ENCODE measurements at places on chromosomes 6 and 20. TPM values are rescaled to one million over a fixed set of nuclear protein-coding genes. Genes with fewer than 3 reads are reported as not detected.
A peak's percentile ranks its signal among the peaks of the same experiment; 100 is the strongest.

DNA sequence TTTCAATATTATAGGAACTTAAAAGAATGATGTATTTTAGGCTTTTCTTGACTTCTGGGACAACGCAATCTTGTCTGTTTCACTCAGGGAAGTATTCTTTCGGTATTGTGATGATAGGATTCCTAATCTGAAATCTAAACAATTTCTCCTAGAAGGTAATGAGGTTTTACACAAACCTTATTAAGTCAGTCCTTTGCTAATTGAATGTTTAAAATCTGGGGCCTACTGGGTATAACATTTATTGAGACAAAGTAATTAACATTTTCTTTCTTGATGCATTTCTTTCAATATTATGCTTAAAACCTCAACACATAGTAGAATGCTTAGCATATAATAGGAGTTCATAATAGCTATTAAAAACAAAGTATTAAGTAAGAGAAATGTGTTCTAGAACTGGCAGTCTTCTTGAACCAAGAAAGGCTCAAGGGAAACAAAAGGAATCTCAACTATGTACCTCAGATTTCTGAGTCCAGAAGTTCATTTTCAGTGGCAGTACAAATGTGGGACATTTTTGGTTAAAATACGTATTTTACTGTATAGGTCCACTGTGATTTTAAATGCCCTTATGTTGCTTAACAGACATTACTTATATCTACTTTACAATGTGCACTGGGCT is 121.4 kb upstream of the BMP2 start:
- no peak for DNase-seq

DNA sequence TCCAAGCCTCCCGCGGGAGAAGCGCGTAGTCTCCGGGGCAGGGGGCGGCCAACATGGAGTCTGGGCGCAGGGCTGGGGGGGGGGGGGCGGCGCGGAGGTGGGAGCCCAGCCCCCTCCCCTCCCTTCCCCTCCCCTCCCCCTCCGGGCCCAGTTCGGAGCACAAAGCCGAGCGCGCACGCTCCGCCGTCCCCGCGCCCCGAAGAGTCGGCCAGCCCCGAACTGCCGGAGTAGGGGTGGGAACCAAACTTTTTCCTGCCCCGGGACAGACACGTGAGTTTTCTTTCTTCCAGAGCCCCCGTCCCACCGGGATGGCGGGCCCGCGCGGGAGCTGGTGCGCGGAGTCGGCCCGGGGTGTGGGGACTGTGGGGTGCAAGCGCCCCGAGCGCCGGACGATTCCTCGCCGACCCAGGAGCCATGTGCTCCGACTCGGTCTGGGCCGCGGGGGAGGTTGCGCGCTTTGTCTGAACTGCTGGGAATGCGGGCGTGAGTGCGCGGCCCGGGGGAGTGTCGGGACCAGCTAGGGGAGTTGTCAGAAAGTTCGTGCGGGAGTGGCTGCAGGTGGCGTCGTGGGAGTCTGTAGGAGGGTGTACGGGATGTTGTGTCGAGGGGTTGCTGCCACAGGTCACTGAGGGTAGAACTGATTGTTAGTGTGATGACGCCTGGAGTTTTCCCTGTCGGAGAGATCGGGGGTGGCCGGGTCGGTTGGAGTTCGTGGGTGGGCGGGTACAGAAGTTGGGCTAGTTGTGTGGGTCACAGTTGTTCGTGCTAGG is 1.2 kb downstream of the TGIF2 start:
- peak; percentile 40 for DNase-seq

- no peak for DNase-seq
Observed at GRCh38 chr6:89013438-89013837, 50.0 kb upstream of the RNGTT start.

DNA sequence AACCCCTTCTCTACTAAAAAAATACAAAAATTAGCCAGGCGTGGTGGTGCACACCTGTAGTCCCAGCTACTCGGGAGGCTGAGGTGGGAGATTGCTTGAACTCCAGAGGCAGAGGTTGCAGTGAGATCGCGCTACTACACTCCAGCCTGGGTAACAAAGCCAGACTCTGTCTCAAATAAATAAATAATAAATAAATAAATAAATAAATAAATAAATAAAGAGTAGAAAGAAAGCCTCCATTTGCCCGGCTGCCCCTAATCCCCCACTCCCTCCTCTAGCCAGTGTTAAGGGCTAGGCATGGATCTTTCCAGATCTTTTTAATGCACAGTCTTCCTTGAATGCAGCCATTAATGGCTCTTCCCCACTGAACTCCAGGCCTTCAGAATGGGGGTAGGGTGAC is 3.2 kb downstream of the PNPLA1 start:
- DNase-seq = no peak

DNA sequence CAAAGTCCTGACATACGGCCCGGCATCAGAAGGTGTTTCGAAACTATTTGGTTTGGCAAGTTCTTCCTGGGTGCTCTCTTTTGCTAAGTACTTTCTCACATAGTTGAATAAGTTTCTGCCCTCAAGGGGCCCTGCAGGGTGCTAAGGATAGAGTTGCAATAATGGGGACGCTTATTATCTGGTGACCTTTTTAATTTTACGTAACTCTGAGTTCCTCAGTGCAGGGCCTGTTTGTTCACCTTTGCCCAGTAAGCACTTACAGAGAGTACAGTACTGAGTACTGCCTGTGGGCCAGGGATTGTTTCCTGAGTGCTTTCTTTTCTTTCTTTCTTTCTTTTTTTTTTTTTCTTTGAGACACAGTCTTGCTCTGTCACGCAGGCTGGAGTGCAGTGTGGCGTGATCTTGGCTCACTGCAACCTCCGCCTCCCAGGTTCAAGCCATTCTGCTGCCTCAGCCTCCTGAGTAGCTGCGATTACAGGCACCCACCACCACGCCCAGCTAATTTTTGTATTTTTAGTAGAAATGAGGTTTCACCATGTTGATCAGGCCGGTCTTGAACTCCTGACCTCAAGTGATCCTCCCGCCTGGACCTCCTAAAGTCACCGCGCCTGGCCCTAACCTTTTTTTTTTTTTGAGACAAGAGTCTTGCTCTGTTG is 4.5 kb upstream of the PXMP4 start:
- no peak for DNase-seq

DNA sequence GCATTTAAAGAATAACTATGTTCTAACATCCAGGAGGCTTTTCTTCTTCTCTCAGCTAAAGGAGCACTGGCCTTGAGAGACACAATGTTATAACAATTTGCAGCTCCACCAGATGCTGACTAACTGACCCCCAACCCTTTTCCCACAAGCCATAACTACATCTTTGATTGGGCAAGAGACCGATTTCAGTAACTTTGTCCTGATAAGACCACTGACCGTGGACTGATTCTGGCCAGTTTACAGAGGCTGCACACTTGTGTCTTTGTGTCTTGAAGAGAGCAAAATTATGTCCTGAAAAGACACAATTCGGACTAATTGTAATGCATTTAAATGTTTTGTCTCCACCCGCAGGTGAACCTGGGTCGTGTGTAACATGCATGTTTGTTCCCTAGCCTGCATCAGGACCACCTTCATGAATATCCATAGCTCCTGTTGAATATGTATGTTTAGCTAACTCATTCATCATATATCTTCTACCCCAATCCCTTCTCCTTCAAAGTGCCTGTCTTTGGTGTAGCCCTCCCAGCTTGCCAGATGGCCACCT is 22.3 kb downstream of the ABRACL start:
- no peak for DNase-seq

DNA sequence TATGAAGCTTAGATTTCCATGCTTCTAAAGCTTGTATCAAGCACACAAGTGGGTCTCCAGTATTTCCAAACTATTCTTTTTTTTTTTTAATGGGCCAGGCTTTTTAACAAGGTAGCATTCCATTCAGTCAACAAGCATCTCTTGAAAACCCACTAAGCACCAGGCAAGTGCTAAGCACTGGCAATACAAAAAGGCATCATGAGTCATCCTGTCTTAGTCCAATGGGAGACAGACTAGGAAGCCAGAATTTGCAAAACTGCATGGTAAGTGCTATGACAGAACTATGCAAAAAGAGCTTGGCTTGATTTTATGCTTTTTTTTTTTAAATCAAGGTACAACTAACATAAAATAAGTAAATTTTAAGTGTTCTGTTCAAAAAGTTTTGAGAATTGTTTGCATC is 109.3 kb upstream of the DST start:
- no peak for DNase-seq

DNA sequence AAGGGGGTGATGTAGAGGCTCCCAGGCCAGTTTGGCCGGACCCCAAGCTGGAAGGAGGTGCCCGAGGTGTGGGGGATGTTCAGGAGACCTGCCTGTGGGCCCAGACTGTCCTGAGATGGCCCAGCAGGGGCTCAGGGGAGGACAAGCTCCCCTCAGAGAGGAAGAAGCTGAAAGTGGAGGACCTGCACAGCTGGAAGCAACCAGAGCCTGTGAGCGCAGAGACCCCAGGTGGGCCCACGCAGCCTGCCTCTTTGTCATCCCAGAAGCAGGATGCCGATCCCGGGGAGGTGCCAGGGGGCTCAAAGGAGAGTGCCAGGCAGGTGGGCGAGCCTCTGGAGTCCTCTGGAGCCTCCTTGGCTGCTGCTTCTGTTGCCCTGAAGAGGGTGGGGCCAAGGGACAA is 29.7 kb downstream of the ZNF831 start:
- no peak for DNase-seq

DNA sequence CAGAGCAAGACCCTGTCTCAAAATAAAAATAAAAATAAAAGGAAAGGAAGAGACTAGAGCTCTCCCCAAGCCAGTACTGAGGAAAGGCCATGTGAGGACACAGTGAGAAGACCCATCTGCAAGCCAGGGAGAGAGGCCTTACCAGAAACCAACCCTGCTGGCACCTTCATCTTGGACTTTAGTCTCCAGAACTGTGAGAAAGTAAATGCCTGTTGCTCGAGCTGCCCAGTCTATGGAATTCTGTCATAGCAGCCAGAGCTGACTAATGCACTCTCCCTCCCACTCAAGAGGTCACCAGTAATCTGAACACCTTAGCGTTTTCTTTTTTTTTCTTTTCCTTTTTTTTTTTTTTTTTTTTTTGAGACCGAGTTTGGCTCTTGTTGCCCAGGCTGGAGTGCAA is 7.3 kb upstream of the PRPH2 start:
- DNase-seq = no peak

- no peak for DNase-seq
Observed at GRCh38 chr20:37498066-37498665, 22.9 kb upstream of the NNAT start.

GRCh38 chr6:131730264-131730663 is 19.4 kb upstream of the CTAGE9 start:
- DNase-seq = no peak

- no peak for DNase-seq
Observed at GRCh38 chr6:14889188-14889587, 356.7 kb upstream of the JARID2 start.

- no peak for DNase-seq
Observed at GRCh38 chr6:167697316-167697715, 129.4 kb upstream of the AFDN start.

GRCh38 chr6:135328136-135328535 is 147.0 kb downstream of the MYB start:
- DNase-seq = no peak

GRCh38 chr6:5190507-5190906 is 70.2 kb downstream of the LYRM4 start:
- no peak for DNase-seq

GRCh38 chr6:18663011-18663410 is 275.9 kb downstream of the RNF144B start:
- DNase-seq = no peak

DNA sequence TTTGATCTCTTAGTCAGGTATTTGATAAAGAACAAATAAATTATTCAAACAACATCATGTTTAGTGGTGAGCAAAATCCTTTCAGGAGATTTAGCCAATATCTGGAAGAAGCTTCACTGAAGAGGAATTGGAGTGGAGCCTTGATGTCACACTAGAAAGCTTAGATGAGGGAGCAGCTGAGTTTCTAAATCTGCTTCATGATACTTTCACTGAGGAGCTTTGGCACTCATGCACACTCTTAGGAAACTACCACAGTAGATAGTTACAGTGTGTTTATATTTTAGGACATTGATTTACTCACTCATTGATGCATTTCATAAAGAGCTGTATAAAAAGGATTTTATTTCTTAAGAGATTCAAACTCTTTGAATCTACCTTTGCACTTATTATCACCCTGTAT is 366.2 kb upstream of the BTBD3 start:
- no peak for DNase-seq

DNA sequence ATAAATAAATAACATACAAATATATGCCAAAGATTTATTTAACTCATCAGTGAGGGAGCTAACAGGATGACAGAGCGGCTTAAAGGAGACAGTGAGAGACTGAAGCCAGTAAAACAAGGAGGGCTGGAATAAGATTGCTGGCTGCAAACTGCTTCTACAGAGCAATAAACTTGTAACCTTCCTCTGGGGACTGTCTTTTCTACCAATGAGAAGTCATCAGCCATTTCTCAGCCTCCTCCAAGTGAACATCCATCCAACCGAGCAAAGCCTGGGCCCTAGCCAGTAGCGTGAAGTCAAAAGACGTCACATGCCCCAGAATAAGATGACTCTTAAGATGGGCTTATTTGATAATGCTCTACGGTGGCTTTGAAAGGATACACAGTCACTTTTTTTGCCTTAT is 42.5 kb downstream of the CPXM1 start:
- no peak for DNase-seq

- no peak for DNase-seq
Observed at GRCh38 chr6:121627761-121628160, 192.3 kb downstream of the GJA1 start.

AP5S1 gene
- 7.8 TPM for polyA plus RNA-seq

SLC22A1 gene
- 0.46 TPM for polyA plus RNA-seq

SIRPD gene
- not detected for polyA plus RNA-seq

PDE7B gene
- polyA plus RNA-seq = 10.0 TPM

OPN5 gene
- polyA plus RNA-seq = not detected

OR5V1 gene
- not detected for polyA plus RNA-seq

RIMS4 gene
- polyA plus RNA-seq = 8.6 TPM

SSTR4 gene
- not detected for polyA plus RNA-seq

SLC22A16 gene
- 0.23 TPM for polyA plus RNA-seq

DDO gene
- polyA plus RNA-seq = 0.31 TPM

DOK5 gene
- 16.4 TPM for polyA plus RNA-seq

BEND3 gene
- polyA plus RNA-seq = not detected

YWHAB gene
- polyA plus RNA-seq = 132 TPM

All from muscle of arm (tissue), 14 donors.